ENCODE measurements at places on chromosomes 2 and 18.

GRCh38 chr18:48934415-48934722, 16.4 kb downstream of the SMAD7 start:
- DNase-seq = no peak

- no peak for DNase-seq
These were observed 318.5 kb downstream of the RAD51AP2 start for GRCh38 chr2:17199741-17200140.

DNA sequence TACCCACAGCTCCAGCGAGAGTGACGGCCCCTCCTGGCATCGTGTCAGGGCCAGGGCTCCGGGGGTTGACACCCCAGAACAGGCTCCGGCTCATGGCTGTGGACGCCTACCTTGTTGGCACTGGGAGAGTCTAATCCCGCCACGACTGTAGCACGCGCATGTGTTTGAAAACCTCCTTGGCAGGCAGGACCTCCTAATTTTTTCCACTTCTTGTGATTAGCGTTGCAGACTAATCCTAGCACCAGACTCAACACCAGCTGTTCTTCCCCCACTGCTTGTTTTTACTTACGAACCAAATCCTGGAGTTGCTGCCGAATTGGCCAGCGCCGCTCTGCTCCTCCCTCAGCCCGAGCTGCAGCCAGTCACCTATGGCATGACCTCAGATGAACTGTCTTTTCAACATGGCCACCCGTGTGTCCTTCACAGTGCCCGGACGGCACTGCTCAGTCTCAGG, 110.7 kb downstream of the KLHL29 start:
- DNase-seq = no peak

GRCh38 chr2:38765149-38765548, 12.9 kb upstream of the GEMIN6 start:
- no peak for DNase-seq

DNA sequence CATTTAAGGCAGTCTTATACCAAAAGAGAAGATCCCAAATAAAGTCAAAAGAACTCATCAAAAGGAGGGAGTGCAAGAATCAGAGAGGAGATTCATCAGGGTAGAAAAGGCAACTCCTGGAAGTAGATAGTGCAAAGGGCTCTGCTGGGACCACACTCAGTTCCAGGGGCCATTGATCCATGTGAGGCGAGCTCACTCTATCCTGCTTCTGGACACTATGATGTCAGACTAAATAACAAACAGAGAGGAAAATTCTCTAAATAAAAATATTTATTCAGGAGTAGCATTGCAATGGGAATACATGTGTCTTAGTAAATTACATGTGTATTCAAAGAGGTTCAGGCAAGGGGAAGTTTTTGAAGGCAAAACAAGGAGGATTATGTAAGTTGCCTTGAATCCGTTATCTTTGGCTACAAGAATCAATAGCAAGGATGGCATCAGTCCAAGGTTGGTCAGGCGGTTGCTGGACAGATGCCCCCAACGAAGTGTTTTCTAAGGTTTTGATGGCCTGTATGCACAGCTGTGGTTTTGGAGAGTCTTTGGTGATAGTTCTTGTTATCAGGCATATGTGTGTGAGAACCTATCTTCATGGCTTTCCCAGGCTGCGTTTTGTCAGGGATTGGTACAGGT, 13.2 kb upstream of the SERPINB12 start:
- DNase-seq = no peak

DNA sequence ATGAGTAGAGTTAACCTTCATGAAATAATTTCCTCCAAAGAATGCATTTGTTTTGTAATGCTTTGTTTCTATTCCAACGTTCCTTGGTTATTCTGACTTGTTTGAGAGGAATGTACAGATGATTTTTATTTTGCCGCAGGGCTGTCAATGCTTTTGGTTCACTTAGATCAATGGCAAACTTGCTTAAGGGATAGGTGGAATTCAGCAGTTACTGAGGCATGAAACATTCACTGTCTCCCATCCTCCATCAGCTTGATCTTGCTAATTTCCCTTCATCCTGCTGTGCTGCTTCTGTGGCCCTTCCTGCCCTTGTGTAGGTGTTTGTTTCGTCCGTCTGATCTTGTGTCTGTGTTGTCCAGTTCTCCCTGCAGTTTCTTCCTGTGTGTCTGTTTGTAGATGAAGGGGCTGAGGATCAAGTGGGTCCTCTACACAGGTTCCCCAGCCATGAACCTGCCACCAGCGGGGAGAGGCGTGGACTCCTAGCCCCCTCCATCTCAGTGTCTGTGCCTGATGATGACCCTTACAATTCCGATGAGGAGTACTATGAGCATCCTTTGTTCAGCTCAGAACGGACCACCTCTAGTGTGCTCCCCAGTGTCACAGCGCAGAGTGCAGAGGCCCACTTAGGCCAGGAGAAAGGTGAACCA, 84.2 kb upstream of the UNC80 start:
- no peak for DNase-seq

GRCh38 chr2:190668892-190669291, 20.0 kb downstream of the NAB1 start:
- no peak for DNase-seq

DNA sequence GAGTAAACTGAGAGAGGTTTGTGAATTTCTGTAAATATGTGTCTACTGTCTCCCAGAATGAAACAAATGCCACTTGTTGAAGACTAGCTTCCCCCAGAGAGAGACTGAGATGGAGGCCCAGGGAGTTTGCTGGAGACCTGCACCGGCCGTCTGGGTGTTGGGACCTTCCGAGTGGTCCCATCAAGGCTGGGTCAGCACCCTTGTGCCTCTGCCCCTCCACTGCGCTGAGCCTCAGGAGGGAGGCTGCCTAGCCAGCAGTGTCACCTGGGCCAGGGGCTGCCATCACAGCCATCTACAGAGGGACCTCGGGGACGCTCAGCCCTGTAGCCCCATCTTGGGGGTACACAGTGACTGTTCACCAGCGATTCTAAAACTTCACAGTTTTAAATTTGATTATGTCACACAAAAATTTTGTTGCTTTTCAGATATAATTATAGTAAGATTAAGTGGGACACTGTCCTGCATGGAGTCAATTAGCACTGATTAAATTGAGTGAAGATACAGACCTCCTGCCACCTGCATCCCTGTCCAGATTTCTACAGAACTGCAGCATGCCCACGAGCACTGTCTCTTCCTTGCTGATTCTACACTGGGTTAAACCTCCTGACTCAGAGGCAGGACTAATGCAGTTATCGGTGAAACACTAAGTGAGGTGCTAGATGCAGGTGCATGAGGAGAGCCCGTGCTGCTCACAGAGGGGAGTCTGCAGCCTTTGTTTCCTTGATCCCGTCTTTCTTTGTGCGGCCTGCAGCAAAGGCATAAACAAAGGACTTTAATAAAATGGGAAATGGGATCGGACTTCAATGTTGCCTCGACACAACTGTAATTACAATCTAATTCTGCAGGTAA, 50.5 kb downstream of the TMEM18 start:
- no peak for DNase-seq

DNA sequence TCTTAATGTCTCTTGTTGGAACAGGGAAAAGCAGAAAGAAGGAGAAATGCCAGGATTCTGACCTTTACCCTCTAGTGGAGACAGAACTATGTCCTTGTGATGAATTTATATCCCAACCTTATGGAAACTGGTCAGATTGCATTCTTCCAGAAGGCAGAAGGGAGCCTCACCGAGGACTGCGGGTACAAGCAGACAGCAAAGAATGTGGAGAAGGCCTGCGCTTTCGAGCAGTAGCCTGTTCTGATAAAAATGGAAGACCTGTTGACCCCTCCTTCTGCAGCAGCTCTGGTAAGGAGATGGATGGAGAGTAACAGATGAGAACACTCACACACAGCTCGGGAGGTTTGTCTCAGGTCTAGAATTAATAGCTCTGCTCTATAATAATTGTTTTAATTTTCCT, 552.7 kb upstream of the HNMT start:
- DNase-seq = no peak

GRCh38 chr18:61841706-61842105, 51.1 kb downstream of the RNF152 start:
- no peak for DNase-seq

- no peak for DNase-seq
These were observed 200.4 kb upstream of the SH3BP4 start for GRCh38 chr2:234751275-234751973.

DNA sequence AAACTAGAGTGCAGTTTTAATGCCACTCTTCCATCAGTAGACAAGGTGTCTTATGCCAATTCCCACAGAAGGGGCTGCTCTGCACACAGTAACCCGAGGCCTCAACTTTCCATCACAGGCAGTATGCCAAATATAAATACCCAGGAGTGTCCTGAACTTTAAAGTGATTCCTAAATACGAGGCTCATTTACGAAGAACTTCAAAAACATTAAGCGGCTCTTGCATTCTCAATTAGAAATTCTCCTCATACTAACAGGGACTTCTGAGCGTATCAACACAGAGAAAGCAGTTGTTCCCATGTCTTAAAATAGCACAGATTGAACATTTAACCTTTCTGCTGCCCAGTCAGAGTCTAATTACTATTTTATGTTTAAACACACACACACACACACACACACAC, 638.6 kb downstream of the ERBB4 start:
- no peak for DNase-seq

GRCh38 chr18:78107363-78107762, 857.7 kb downstream of the GALR1 start:
- no peak for DNase-seq

DNA sequence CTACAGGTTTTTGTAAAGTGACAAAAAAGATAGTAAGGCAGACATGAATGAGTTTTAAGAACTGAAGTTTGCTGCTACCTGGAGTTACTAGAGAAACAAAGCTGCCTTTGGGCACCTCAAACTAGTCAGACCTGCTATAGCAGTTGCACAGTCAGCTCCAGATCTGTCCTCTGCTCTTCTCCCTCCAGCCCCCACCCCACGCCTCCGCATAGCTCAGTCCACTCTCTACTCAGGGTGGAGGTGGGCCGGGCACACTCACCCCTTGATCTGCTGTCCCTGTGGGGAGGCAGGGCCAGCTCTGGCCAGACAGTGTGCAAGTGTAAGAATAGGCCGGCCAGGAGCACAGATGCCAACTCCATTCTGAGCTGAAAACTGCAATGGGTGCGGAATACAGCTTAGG, 4.1 kb downstream of the SERTAD2 start:
- DNase-seq = no peak

GRCh38 chr18:40606996-40607395, 1348.0 kb upstream of the PIK3C3 start:
- no peak for DNase-seq

- DNase-seq = no peak
These were observed 106.7 kb upstream of the YPEL5 start for GRCh38 chr2:30040147-30040546.

- DNase-seq = no peak
These were observed 189.0 kb downstream of the PRKCE start for GRCh38 chr2:45840481-45840880.

DNA sequence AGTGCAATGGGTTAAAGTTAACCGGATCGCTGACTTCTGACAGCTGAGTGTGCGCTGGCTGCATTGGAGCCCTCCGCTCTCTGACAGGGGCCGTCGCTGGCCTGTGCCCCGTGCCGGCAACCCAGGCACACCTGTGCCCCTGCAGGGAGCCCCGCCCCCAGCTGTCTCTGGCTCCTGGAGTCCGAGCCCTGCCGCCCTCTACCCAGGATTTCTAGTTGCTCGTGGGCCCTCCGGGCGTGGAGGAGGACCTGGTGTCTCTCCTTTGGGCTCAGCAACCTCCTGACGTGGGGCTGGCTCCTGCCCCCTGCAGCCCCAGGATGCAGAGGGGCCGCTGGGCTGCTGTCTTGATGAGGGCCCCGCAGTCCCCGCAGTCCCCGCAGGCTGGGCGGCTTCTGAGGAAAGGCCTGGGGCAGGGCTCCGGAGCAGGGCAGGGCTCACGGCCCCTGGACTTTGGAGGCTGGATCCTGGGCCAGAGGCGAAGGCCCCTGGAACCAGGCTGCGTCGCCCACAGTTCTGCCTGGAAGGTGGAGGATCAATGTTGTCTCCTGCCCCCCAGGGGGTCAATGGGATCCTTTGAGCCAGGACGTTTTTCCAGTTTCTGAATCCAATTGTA, 172.8 kb downstream of the RNF144A start:
- DNase-seq = no peak

GRCh38 chr2:215903203-215903602, 110.1 kb downstream of the MREG start:
- no peak for DNase-seq

- no peak for DNase-seq
These were observed 29.2 kb downstream of the GPC1 start for GRCh38 chr2:240464514-240465241.

DNA sequence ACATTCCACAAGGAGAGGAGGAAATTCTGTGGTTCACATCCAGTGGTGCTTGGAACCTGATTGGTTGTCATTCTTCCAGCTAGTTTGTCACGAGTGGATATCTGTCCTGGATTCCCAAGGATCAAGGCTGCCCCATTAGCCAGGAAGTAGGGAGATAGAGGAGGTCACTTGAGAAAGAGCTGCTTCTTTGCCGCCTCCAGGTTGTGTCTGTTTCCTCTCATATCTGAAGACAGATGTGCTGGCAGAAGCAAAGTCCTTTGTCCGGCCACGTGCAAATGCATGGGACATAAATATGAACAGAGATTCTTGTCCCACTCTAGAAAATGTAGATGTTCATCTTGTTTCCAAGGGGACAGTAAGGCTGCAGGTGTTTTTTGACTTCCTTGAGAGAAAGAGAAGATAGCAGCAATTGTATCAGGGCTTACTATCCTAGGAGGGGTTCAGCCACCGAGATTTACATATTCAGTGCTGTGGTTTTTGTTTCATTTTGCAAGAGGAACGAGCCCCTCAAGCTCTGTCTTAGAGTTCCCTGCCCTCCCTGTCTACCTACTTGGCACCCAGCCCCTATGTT, 174.4 kb downstream of the RPIA start:
- no peak for DNase-seq

- DNase-seq = no peak
These were observed 52.3 kb downstream of the C18orf63 start for GRCh38 chr18:74367905-74368304.

- DNase-seq = peak; percentile 63
These were observed 10.2 kb upstream of the THNSL2 start for GRCh38 chr2:88159955-88160415.

DNA sequence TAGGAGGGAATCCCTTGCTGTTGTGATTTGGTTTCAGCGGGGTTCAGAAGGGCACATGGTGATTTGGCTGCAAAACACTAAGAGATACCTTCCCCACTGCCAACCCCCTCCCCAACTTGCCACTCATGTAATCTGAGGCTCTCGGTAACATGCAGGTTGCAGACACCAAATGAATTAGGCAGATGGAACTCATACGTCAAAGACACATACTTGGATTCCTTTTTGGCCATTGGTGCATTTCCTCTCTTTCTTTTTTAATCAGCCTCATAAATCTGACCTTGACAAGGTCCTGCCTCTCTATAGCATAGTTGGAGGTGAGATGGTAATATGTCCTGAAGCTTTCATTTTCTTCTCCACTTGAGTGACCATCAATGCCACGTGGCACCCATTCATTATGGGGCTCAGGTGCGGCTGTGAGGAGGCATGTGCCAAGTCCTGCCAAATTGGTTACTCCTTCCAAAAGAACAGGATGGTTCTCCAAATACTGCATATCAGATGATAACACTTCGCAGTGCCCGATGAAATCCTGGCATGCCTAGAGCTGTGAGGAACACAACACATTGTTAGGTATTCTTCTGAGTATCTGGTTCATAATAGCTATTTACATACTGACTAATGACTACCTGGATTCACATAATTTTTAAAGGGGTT, 8.3 kb upstream of the TMEM178A start:
- no peak for DNase-seq

GRCh38 chr2:239376351-239376750, 24.5 kb downstream of the HDAC4 start:
- DNase-seq = no peak

- DNase-seq = peak; percentile 67
These were observed 1472.3 kb upstream of the CELF4 start for GRCh38 chr18:39037925-39038324.

Measured in SHP77 (cell line).